ENCODE measurements at places on chromosomes 2 and 18.

DNA sequence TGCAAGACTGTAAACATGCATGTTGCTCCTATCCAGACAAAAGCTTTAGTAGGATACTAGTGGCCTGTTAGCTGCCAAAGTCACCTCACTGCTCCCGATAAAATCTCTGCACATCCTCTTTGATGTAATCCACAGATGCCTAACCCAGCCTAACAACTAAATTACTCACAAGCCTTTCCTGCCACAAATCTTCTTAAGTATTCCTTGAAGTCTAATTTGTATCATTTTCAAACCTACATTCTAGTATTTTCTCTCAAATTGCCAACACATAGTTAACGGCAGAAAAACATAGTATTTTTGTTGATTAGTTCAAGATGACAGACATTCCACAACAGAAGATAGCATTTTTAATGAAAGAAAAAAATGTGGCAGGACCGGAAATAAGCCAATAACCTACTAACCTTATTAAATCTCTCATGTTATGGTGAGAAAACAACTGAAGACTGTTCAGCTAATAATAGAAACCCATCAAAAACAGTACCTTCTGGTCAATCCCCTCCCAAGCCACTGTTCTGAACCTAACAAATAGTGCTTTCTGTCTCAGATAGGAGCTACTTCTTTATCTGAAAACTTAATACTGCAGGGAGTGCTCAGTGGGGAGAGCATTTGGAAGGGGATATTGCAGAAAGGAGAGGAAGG is at the start of gene MPP4:
MPP4 (minus strand) TSS at position 57 of the 639 bp plus-strand sequence. CDS start 4,690 bp downstream, outside the sequence.
- peak; percentile 87 for DNase-seq

- no peak for DNase-seq
Observed at GRCh38 chr2:140770645-140771044, 1360.2 kb downstream of the LRP1B start.

GRCh38 chr2:230896346-230897115 is 28.5 kb downstream of the GPR55 start:
- DNase-seq: no peak

DNA sequence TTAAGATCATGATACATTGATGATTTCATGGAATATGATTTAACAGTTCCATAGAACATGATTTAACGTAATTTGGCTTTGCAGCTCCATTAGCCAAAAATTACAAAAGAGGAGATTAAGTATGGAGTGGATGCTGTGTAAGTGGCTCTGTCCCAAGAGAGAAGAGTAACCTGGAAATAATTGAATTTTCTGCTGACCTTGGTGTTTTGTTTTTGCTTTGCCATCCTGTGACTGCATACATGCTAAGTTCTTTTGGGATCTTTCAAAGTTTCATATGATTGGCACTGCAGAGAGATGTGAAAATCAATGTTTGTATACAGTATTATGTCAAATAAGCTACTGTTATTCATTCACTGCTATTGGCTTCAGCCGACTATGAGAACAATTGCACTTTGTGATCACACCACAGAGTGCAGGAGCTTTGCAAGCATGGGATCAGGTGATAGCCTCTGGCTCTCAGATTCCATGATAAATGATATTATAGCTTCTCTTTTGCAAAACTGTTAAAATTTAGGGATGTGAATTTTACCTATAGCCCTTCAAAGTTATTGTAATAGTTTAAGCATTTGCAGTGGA is 46.1 kb upstream of the TMEM87B start:
- no peak for DNase-seq

GRCh38 chr18:79768745-79769144 is 29.0 kb upstream of the KCNG2 start:
- no peak for DNase-seq
